ENCODE measurements at places on chromosomes 12 and 14.
A peak's percentile ranks its signal among the peaks of the same experiment; 100 is the strongest.

DNA sequence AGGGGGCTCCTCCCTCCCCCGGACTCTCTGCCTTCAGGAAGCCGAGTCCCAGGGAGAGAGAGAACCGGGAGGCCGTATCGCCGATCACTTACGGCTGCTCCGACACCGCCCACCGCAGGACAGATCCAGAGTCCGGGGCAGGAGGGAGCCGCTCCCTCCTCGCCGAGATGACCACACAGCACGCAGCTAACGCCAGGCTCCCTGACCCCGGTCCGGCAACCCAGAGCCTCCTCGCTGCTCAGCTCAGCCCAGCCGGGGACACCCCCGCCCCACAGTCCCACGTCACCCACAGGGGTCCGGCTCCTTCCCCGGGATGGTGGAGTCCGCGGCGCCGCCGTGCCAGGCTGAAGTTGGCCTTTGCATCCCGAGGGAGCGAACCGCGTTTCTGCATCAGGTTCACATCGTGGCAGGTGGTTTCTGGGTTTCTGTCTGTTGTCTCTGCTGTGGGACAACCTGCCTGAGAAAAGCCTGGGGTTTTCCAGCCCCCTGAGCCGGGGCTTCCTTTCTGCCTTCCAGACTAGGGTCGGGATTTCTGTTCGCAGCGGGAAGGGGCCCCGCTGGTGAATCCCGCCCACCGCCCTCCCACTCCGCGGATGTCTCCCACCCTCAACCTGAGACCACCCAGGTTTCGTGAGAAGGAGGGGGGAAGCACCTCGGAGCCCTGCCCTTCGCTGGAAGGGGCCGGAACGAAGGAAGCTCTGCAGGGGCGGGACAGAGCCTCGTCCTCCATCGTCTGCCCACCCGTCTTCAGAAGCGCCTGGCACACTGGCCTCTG lies 61.2 kb downstream of the NOC4L start:
- no peak for DNase-seq

DNA sequence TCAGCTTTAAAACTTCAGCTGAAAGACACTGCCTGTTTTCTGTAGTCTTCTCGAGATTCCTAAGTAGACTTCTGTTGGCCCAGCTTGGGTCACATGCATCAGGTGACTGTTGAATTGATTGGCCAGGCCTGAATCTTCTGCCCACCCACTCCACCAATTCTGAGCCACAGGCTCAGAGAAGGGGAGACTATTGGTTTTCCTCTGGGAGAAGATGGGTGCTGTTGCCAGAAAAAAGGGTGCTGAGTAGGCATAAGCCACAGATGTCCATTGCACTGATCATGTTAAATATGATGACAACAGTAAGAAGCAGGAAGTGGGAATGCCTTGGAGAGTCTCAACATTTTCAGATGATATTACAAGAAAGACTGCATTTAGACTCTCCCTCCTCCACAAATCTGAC lies 6.8 kb upstream of the SPTLC2 start:
- DNase-seq = no peak

DNA sequence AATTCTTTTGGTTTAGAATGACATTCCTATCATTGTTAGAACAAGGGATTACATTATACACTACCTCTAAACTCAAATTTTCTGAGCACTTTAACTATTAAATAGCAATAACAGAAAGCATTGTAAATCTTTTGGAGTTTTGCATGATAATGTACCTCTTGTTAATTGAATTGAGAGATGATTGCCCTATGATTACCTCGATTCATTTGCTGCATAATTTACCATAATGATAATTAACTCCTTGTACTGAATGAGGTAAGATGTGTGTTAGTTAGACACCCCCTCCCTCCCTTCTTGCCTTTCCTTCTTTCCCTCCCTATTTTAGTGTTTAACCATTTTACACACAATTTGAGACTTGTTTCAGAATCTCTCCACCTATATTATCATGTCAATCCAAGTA lies 469.2 kb downstream of the DIO2 start:
- no peak for DNase-seq

- DNase-seq = no peak
Observed at GRCh38 chr14:95183532-95184412, 26.4 kb upstream of the DICER1 start.

DNA sequence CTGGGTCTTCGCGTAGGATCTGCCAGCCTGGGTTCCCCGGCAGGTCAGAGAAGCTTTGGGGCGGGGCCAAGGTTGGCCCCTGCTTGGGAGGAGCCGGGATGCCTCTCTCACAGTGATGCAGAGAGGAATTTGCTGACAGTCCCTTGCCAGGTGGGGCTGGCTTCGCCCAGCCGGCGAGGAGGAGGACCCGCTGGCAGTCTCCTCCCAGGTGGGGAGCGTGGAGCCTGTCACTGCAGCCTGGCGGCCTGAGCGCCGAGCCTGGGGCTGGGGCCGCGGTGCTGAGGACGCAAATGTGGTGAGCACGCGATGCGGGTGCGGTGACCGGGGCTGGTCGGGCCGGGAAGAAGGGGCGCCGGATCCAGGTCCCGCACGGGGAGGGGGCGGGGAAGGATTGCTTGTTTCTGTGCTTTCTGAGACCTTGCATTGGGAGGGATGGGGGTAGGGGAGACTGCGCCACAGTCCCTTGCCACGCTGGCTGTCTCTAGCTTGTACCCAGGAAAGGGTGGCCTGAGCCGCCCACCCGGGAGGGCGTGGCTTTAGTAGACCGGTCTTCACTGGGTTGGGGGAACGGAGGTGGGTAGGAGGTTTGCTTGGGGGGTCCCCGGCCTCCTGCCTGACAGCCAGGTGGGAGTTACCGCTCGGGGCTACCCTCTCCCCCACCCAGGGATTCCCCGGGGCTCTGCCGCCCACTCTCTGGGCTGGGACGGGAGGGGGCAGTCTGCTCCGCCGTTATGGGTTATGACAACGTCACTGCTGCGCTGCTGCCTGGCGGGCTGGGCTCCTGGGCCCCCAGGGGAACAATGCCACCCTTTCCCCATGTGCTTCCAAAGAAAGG lies at the start of gene TMEM63C:
TSS of gene TMEM63C (plus strand) at position 196 of the 835 bp plus-strand sequence. CDS start 37,016 bp downstream, outside the sequence.
- peak; percentile 80 for DNase-seq

DNA sequence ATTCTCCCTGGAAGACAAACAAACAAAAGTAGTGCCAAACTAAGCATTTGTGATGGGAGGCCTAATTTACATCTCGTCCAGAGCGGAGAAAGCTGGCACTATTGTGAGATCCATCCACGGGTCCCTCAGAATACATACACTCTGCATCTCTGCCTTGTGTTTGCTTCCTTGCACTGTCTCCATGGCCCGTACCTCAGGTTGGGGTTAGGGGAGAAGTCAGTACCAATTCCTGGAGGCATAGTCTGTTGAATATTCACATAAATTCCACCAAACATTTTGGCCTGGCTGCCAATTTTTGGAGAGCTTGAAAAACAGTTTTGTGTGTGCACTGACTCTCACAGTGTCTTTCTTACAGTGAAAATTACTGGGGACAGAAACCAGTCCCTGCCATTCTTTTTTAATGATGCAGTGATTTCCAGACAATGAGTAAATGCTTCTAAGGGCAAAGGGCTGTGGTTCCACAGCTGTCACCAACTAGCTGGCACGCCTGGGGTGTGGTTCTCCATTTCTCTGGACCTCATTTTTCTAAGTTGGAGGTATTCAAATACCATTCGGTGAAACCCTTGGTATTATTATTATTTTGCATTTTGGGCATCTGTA lies 119.7 kb upstream of the HIF1A start:
- DNase-seq = no peak

GRCh38 chr14:91755570-91756295 lies 23.8 kb upstream of the CATSPERB start:
- DNase-seq = no peak

- DNase-seq = no peak
Observed at GRCh38 chr14:50762001-50762930, 68.7 kb downstream of the NIN start.

DNA sequence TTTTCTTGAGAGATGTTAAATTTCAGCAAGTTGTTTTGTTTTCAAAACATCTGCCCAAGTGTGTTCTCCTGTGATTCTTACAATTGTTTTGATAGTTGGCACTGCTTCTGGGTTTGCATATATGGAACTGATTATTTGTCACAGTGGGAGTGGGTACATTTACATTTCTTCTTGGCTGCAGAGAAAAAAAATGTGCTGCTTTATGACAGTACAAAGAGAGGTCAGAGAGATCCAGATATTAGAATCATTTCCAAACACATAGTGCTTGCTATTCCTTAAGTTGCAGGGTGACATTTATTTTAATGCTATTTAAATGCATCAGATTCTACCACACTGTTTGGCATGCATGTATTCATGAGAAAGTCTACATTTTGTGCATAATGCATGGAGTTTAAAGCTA lies 303.5 kb upstream of the MDGA2 start:
- DNase-seq = no peak
